Inflammatory macrophage (primary cell): ENCODE measurements at places on chromosomes 3 and 15.
A peak's percentile ranks its signal among the peaks of the same experiment; 100 is the strongest.

DNA sequence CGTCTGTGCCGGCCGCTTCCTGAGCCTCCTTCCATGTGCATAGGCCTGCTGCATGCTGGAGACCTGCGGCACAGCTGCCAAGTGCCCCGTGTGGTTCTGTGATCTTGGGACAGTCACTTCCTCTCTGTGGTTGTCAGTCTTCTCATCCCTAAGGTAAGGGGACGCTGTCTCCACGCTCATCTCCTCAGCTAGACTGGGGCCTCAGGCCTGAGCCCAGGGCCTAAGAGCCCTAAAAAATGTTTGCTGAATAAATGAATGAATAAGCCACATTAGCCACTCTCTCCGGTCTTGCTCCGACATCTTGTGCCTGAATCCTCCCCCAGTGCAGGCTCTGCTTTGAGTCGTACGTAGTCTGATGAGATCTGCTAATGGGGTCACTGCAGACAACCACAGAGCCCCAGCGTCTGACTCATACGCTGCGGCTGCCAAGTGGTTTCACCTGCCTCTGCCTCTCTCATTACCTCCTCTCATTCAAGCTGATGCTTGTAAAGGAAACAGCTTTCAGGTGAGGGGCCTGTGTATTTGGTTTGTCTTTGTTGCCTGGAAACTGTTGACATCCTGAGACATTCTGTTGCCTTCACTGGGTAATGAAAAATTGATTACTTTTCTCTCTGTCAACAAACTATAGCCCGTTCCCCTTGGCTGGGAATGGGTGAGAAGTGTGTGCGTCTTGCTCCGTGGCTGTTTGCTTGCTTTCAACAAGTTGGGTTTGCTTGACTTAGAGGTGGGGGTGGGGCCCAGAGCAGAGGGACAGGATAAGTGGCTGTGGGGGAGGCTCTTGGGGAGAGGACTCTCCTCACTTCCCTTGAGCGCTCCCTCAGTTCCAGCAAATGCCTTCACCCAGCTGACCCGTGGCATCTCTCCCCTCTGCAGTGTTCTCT, 15.9 kb downstream of the RPLP1 start:
- no peak for DNase-seq

DNA sequence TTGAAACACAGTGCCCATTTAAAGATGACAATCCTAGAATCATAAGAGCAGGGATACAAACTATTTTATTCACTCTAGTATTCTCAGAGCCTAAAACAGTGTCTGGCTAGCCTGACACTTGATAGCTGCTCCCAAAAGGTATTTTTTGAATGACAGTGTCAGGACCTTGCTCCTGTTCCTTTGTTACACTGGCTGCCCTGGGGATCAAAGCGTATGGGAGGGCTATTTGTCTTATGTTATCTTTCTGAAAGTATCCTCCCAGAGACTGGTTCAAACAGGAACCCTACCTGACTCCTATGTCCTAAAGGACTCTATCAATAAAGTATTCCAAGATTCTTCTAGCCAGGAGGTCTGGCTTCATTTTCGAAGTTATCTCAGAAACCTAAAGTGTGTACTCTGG, 621.4 kb downstream of the FHIT start:
- DNase-seq = no peak

DNA sequence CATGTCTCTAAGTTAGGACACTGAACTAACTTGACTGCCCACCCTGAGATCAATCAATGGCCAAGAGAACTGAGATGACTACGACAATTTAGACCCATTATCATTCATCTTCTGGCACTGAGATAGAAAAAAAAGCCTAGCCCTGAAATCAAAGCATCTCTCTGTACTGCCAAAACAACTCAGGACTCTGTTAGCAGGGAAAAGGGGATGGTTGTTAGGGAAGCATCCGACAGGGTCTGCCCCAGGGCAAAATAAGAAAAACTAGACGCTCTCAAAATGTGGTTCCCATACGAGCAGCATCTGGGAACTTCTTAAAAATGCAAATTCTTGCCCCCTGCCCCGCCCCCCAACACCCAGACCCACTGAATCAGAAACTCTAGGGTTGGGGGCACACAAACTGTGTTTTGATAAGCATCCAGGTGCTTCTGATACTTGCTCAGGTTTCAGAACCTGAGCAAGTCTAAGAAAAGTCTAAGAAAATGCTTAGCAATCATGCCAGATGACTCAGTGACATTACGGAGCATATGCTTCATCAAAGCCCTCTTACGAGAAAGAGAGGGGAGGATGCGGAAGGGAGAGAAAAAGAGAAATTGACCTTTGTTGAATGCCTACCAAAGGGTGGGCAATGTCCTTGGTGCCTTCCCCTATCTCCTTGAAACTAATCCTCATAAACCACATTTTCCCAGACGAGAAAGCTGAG, 172.8 kb upstream of the HES1 start:
- no peak for DNase-seq

GRCh38 chr3:118910332-118910731, 124.3 kb downstream of the IGSF11 start:
- no peak for DNase-seq

DNA sequence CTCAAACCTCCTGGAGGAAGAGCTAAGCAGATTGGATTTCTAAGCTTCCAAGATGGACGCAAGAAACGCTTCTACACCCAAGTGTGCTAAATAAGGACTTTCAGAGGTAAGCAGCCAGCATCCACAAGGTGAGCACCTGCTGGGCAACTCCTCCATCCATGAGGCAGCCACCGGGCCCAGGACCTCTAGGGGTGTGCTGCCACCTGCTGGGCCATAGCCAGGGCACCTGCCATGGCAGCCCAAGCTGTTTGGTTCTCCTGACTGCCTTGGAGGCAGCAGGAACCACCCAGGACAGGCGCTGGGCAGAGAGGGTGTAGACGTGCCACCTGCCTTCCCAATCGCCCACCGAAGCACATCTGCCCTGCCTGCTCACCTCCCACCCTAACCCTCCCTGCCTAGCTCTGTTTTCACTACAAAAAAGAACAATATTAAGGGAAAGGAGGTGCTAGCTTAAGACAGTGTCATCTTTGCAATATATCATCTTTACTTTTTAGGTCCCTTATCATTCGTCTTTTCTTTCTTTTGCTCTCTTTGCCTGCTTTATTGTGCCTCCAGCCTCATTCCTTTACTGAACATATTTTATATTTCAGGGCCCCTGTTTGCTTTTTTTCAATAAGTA, 12.9 kb downstream of the C15orf62 start:
- DNase-seq = peak; percentile 33
